Stimulated activated CD4-positive, alpha-beta T cell treated with anti-CD3 and anti-CD28 coated beads, Interleukin-1b, Interleukin-23, amount 100 ng/mL, for 24 hours (primary cell): ENCODE measurements at places on chromosomes 7 and 10.

GRCh38 chr7:30980194-30980593 is 16.4 kb downstream of the GHRHR start:
- no peak for DNase-seq

- no peak for DNase-seq
These were observed 25.6 kb upstream of the PIK3CG start for GRCh38 chr7:106839511-106839910.

DNA sequence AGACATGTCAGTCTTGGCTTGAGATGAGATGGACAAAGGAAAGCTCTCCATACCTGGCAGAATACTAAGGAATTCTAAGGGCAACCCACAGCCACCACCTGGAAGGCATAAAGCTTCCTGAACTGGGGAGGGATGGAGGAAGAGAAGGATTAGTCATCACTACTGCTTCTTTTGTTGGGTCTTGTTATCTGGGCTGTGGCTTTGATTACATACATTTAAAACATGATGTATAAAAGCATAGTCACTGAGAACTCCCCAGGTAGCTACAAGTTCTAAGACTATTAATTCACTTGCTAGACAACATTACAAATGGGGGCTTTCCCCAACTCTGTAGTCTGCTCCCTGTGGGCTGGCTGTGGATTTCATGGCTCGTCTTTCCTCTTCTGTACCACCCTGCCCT is 58.2 kb downstream of the RBM33 start:
- DNase-seq = no peak

- no peak for DNase-seq
These were observed 42.5 kb downstream of the PPP1R3C start for GRCh38 chr10:91590142-91590903.

DNA sequence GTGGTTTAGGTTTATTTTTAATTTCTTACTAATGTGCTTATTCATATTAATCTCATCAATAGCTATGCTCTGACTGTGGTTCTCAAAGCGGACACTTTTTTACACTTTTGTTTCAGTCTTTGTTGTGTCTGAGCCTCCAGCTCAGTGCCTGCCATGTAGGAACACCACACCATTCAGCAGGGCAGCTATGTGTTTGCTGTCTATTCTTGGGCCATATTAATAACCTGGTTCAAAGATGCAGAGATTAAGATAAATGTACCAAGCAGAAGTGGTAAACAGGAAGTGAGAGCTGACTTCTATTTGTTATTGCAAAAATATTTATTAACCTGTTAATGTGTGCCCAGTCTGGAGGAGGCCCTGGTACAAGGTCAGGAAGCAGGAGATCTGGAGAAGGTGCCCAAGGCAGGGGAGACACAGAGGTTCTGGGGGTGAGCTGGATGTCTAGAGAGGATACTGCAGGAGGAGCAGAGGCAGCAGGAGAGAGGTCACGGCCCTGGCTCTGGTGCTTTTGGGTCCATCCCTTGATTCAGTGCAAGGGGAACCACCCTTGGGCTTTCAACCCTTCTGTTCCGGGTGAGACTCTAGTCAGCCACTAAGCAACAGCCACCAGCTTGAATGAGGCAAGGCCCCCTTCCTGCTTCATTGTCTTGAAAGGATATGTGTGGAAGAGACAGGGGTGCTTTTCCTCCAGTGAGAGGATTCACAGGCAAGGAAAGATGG is 1.9 kb downstream of the TBXAS1 start:
- no peak for DNase-seq

DNA sequence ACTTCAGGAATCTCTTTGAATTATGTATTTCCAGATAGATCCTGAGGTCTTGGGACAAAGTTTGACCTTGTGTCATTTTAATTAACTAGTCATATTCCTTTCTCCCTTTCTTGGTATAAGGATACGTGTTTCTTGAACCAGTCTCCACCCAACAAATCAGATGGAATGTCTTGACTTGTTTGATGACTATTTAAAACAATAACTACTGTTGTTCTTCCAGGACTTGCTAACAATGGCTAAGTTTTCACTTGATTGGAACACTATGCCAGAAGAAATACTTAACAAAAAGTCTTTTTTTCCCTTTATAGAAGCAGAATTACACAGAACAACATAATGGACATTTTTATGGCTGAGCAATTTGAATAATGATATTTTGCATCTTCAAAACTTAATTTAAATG is 43.0 kb upstream of the WIPF3 start:
- no peak for DNase-seq

- DNase-seq = no peak
These were observed 63.7 kb downstream of the CELF2 start for GRCh38 chr10:11081408-11081807.
